ENCODE measurements at places on chromosomes 3 and 15. TPM values are rescaled to one million over a fixed set of nuclear protein-coding genes. Genes with fewer than 3 reads are reported as not detected.

- no peak for DNase-seq
Measured at GRCh38 chr15:58491499-58492202, 59.9 kb downstream of the LIPC start.

Gene PLA2G4D
- 26.5 TPM for total RNA-seq

DNA sequence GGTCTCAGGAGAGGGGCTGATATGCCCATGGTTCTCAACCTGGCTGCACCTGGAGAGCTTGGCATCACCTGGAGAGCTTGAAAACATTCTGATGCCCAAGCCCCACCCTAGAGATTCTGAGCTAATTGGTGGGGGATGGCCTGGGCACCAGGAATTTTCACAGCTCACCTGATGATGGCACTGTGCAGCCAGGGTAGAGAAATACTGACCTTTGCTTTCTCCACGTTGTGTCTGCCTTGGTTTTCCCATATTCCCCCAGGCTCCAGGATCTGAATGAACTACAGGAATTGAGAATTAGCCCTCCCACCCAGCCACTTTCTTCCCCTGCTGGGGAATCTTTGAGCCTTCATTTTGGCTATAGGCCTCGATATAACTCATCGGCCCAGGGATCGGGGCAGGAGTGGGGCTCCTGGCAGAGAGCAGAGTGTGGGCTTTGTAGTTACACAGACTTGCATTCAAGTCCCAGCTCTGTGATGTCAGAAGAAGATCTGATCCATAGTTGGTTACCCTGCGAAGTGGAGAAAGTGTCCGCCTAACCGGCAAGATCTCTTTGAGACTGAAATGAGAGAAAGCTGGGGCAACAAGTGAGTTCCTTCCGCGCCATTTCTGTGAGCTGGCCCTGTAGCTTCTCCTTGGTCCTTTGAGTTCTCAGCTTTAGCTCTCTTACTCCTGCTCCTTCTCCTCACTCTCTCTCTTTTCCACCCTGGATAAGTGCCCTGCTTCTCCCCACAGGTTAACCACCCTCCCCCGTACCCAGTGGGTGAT is 33.1 kb upstream of the UBE2Q2 start:
- DNase-seq, result peak; percentile 72

GRCh38 chr15:88098361-88098760 is 158.2 kb downstream of the NTRK3 start:
- DNase-seq, result no peak

GRCh38 chr3:113255100-113255853 is 43.9 kb downstream of the BOC start:
- DNase-seq, result no peak

GRCh38 chr3:139354661-139355060 is 10.8 kb downstream of the MRPS22 start:
- no peak for DNase-seq

Gene SPTBN5
- 0.49 TPM for total RNA-seq

Gene SKOR1
- 0.25 TPM for total RNA-seq

DNA sequence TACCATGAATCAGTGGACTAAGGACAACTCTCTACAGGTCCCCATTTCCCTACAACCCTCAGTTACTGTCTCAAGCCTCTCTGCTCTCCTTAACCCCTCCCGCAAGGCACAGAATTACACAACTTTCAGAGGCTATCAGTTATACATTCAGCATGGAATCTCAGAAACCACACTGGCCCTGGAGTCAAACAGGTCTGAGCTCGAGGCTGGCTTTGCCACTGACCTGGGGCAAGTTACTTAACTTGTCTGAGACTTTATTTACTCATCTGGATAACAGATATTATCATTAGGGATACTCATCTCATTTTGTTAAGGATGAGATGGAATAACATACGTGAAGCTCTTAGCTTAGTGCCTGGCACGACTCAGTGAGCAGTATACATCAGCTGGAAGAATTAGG is 95.2 kb downstream of the WDR76 start:
- no peak for DNase-seq

DNA sequence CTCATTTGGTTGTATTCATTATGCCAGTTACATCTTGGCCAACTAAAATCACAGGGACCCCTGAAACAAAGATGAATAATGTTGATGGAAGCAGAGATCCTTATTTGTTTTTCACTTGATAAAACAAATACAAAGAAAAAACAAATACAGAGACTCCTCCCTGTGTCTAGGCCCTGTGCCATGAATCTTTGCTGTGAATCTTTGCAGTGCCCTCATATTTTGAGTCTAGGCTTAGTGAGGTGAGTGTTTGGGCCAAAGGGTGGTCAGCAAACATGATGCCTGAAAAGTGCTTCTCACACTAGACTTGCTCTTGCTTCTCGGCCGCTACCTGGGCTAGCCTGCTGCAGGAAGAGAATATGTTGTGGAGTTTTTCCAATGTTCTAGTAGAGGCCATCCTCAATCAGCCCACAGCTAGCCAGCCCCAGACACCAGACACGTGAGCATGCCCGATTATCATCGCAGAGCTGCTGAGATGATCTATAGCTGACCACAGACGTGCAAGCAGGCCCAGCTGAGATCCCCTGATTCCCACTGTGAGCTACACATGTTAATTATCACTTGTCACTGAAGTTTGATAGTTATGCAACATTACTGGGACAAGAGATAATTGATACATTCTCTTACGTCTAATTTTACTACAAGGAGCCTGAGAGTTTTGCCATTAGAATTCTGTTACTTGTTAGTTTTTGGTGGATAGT is 191.4 kb downstream of the THRB start:
- no peak for DNase-seq

- DNase-seq, result no peak
Measured at GRCh38 chr3:38247366-38248035, 18.1 kb upstream of the SLC22A13 start.

DNA sequence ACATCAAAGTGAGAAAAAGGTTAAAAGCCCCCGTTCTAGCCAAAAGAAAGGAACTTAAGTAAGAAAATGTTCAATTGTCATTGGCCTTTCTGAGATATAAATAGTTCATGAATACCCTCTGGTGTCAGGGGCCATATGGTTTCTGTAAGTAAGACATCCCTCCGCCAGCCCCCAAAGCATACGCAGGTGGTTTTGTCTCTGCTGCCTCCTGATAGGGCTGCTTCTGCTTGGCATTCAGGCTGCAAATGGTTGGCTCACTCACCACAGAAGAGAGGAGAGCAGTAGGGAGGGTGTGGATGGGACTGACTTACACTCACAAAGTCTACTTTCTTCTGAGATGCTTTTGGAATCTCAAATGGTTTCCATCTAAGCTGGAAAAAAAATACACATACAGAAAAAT is 29.8 kb downstream of the HGD start:
- no peak for DNase-seq

DNA sequence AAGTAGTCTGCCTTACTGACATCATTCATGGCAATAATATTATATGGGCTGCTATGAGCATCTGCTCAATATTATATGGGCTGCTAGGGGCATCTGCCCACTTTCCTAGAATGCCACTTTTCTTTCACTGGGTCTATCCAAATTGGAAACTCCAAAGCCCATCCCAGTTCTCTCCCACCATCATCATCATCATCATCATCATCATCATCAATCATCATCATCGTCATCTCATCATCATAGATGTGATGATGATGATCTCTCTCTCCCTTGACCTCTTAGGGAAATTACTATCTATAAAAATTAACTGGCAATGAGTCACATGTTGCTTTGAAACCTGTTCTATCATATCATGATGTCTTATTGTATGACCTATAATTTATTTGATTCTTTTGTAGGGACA is 222.0 kb downstream of the TJP1 start:
- no peak for DNase-seq

DNA sequence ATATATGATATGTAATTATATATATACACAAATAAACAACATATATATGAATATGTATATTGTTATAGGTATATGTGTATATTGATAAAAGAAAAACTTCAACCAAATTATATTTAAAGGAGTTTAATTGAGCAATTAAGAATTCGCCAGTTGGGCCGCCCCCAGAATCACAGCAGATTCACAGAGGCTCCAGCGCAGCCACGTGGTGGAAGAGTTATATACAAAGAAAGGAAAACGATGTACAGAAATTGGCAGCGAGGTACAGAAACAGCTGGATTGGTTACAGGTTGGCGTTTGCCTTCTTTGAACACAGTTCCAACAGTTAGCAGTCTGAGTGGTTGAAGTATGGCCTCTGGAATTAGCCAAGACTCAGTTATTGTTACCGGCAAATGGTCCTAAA is 137.3 kb upstream of the SLC24A5 start:
- no peak for DNase-seq

Gene GOLGB1
- total RNA-seq, result 45.4 TPM

DNA sequence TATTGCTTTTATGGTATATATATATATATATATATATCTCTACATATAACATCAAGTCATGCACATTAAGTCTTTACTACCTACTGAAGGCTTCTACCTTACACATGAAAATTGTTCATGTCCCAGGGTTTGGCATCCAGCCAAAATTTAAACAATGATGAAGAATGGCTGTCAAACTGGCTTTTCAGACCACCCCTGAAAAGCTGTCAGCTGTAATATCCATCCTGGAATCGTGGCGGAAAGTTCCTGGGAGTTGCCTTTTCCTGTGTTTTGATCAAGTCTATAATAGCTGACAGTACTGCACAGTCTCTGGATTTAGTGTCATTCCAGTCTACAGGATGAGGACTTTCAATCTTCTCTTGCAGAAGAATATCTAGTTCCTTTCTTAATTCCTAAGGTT is 48.3 kb downstream of the DHX36 start:
- no peak for DNase-seq

DNA sequence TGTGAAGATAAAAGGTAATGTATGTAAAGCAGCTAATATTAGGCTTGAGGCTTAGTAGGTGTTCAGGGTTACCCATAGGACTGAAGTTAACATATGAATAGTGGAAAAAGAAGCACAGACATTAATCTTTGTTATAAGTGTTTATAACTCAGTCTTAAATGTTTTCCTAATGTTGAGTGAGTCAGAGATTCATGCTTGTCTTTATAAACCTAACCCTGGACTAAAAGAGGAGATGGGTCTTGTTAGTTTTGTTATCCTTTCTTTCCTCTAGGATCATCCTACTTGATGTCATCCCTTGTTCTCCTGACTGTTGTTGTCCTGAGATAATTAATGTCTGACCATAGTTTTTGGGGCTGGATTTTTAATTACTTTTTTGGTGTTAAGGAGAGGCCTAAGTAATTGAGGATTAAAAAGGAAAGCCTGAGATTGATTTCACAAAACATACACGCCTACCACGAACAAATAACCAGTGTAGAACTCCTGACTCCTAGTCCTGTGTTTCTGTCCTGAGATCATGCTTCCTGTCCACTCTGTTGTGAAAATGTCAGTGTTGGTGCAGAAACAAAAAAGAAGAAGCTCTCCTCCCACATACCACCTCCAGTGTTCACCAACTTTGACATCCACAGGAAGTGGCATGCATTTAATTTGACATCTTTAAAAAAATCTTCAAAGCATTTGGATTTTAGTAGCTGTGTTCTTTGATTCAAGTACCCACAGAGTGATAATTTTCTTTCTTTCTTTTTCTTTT is 8.4 kb downstream of the MITF start:
- DNase-seq, result no peak

- DNase-seq, result no peak
Measured at GRCh38 chr3:102360183-102360860, 74.5 kb upstream of the ZPLD1 start.

DNA sequence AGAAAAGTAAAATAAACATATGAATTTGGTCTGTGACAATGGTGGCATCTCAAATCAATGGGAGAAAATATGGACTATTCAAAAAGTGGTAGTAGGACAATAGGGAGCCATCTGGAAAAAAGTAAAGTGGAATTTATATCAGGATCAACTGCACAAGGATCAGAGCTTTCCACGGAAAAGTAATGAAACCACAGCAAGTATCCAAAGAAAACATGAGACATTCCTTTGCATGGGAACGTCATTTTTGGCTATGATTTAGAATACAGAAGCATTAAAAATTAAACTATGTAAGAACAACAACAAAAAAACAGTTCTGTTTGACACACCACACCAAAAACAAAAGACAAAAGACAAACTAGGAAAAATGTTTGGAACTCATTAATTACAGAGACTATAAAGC is 18.7 kb downstream of the CRBN start:
- DNase-seq, result no peak

GRCh38 chr15:87752250-87752951 is 504.1 kb downstream of the NTRK3 start:
- no peak for DNase-seq

DNA sequence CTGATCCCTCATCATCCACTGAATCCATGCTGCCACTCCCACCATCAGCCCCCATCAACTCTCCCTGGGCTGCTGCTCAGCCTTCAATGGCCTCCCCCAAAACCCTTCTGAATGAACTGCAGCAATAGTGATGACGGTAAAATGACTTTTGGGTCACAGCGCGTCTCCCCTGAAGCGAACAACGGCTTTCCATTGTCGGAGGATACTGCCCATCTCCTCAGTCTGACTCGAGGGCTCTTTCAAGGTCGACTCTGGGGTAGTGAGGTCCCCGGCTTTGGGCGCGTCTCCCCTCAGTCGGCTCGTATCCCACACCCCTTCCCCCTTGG is 57.2 kb upstream of the ZBTB38 start:
- no peak for DNase-seq

GRCh38 chr15:77528968-77529319 is 103.8 kb downstream of the LINGO1 start:
- no peak for DNase-seq

Gene ADCY5
- total RNA-seq, result 16.7 TPM

Gene KBTBD12
- total RNA-seq, result not detected

GRCh38 chr3:170321321-170322034 is 36.0 kb upstream of the SKIL start:
- no peak for DNase-seq

GRCh38 chr15:91468871-91469580 is 369.0 kb downstream of the SV2B start:
- no peak for DNase-seq

GRCh38 chr3:37588758-37589157 is 272.9 kb upstream of the CTDSPL start:
- no peak for DNase-seq

DNA sequence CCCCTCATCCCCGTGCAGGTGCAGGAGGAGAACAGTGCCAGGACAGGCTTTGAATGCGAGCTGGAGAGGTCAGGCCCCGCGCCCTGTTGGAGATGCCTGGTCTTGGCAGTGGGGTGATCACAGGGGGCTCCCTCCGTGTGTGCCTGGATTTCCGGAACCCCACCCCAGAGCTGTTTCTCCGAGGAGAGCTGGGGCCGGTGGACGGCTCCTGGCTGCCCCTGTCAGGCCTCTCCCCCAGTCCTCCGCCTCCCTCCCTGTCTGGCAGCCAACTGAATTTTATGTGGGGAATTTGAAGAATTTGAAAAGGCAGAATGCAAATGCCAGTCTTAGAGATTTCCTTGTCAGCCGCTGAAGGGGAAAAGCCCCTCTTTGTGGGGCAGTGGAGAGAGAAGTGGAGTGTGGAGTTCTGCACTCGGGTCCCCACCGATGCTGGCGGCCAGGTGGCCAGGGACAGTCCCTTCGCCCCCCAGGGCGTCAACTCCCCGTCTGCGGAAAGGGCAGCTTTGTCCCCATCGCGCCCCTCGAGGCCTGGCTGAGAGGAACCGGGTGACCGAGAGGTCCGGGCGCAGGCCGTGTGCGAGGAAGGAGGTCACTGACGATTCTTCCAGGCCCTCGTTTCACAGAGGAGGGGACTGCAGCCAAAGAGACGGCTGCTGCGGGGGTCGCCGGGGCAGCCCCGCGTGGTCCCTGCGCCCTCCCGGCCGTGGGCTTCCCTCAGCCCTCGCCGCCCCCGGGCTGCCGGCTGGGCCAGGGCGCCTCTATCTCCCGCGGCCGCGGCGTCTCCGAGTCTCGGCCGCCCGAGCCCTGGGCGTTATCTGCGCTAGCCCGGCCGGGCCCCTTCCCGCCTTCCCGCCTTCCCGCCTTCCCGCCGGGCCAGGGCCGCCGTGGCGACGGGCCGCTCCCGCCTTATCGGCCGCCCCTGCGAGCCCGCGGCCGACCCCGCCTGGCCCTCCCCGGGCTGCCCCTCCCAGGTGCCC is 56.0 kb upstream of the LCTL start:
- DNase-seq, result no peak

Gene MYL3
- total RNA-seq, result not detected
